Fibroblast of upper back skin (primary cell): ENCODE measurements at places on chromosomes 6 and 20.

- DNase-seq = no peak
Observed at GRCh38 chr6:134402372-134402984, 84.6 kb upstream of the SGK1 start.

- no peak for DNase-seq
Observed at GRCh38 chr6:169650959-169651292, 50.9 kb downstream of the WDR27 start.

- DNase-seq = peak; percentile 66
Observed at GRCh38 chr20:11120431-11120830, 446.6 kb upstream of the JAG1 start.

DNA sequence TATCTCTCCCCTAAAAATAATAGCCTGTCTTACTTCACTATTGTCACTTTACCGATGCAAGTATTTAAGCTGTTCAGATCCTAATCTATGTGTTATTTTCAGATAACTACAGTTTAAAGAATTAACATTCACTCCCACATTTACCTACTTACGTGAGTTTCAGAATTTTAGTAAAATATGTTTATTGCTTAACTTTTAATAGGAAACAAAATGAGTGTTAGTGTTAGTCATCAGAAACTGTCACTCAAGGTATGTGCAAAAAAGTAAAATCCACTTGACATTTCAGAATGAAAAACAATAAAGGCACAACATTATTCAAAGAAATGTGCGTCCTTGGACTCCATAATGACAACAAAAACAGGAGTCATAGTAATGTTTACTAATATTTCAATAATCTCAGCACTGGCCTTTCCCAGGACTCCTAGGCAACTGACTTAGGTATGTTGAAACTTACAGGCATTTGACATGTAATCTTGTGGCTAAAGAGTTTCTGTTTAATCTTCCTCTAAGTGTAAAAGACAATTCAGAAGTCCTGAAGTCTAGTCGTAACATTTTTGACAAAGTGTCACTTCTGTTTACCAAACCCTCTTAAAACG lies 4.5 kb downstream of the ATXN1 start:
- DNase-seq = no peak

- no peak for DNase-seq
Observed at GRCh38 chr6:127749095-127749494, 151.8 kb downstream of the THEMIS start.

- no peak for DNase-seq
Observed at GRCh38 chr6:158539413-158539812, 20.5 kb upstream of the TMEM181 start.

GRCh38 chr6:168133687-168134559 lies 54.9 kb upstream of the FRMD1 start:
- DNase-seq = no peak

DNA sequence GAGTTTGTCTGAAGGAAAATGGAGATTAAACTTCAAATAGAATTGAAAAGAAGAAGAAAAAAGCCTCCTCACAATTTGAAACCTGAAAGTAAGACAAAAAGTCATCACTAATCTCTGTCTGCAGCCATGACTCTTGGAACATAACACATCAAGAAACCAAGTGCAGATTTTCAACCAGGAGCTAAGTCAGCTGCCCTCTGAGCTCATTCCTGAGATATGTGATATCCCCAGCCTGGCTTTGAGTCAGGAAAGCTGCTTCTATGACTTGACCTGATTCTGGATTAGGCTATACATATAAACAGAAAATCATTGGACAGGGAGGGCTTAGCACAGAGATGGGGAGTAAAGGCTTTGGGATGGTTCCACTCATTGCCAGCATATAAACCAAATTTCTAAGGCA lies 891.4 kb downstream of the TFAP2A start:
- peak; percentile 92 for DNase-seq

GRCh38 chr6:170074907-170075306 lies 216.0 kb downstream of the DLL1 start:
- no peak for DNase-seq
